ENCODE measurements at places on chromosomes 2 and 18.

GRCh38 chr2:19847486-19847885 lies 54.3 kb downstream of the TTC32 start:
- no peak for DNase-seq

DNA sequence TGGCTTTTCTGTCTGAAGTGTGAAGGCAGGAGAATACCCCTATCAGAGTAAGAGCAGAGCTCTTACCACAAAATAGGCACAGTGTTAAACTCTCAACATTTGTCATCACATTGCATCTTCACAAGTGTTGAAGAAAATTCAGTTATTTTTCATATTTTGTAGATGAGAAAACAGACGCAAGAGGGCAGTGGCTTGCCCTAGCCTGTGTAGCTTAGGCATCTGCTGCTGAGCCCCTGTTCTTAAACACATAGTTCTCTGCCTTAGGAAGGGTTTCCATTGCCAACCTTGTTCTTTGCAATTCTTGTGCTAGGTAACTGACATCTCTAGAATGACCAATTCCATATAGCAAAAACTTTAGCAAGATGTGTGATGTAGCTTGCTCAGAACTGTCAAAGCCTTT lies 112.7 kb upstream of the RMDN2 start:
- no peak for DNase-seq

DNA sequence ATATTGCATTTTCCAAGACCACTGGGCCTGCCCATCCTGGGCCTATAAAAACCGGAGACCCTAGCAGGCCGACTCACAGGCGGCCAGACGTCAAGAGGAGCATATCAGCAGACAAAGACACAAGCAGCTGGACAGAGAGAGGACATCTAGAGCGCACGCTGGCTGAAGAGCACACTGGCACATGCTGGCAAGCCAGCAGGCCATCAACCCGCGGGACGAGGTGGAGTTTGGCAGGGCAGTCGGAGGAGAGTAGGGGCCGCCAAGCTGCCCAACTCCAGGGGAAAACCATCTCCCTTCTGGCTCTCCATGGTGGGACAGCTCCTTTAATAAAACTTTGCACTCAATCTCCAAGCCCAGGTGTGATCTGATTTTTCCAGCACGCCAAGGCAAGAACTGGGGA lies 36.6 kb upstream of the RAB27B start:
- DNase-seq = no peak

DNA sequence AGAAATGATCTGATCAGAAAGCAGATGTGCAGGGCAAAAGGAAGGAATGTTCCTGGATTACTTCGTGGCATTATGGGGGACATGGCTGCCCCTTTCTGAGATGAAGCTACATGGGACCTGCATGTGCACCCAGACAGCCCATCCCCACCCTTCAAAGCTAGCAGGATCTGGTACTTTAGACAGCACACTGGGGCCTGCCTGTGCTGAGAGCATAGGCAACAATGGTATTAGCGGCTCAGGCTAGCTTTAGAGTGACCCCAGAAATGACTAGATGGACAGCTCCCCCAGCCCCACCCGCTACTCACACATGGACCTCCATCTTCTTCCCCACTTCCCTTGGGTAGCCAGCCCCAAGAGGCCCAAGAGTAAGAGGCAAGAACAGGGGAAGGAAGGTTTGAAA lies 61.5 kb upstream of the NFE2L2 start:
- DNase-seq = no peak

GRCh38 chr18:12361770-12362378 lies 15.2 kb downstream of the AFG3L2 start:
- DNase-seq = no peak

- DNase-seq = no peak
Measured at GRCh38 chr18:67742954-67743353, 226.4 kb upstream of the DSEL start.

- no peak for DNase-seq
Measured at GRCh38 chr2:127423478-127423843, 5.2 kb downstream of the PROC start.

GRCh38 chr2:118980022-118980421 lies 38.0 kb downstream of the MARCO start:
- DNase-seq = no peak

DNA sequence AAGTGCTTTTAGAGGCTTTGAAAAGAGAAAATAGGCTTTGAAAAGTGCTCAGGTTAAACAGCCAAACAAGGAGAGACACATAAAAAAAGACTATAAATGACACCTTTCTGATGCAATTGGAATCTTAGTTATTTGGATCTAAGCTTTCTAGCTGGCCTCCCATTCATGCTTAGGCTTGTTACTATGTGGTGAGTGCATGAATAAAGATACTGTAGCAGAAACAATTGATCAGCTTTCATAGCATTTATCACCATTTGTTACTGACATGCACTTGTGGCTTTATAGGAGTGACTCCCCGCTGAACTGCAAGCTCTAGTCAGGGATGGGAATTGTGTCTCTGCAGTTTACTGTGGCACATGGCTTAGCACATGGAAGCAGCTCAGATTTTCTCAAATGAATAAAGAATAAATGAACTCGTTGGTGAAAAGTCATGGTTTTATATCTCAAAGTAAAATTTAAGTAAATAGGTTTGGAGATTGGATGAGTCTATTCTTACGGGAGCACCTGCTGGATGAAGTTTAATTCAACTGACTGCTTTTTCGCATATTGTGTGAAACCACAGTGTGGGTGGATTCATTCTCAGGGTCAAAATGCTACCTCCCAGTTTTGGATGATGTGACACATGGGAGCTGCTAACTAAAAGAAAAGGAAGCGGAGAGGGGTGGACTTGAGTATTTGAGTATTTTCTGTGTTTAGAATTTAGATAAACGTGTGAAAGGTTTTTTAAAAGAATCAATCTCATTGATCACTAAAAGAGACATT lies 91.1 kb upstream of the NOL4 start:
- DNase-seq = no peak

- no peak for DNase-seq
Measured at GRCh38 chr2:121455446-121455845, 75.2 kb upstream of the RNU4ATAC start.

GRCh38 chr2:44453259-44453658 lies 91.5 kb downstream of the CAMKMT start:
- DNase-seq = no peak

- DNase-seq = no peak
Measured at GRCh38 chr2:179927041-179927440, 65.6 kb upstream of the ZNF385B start.

DNA sequence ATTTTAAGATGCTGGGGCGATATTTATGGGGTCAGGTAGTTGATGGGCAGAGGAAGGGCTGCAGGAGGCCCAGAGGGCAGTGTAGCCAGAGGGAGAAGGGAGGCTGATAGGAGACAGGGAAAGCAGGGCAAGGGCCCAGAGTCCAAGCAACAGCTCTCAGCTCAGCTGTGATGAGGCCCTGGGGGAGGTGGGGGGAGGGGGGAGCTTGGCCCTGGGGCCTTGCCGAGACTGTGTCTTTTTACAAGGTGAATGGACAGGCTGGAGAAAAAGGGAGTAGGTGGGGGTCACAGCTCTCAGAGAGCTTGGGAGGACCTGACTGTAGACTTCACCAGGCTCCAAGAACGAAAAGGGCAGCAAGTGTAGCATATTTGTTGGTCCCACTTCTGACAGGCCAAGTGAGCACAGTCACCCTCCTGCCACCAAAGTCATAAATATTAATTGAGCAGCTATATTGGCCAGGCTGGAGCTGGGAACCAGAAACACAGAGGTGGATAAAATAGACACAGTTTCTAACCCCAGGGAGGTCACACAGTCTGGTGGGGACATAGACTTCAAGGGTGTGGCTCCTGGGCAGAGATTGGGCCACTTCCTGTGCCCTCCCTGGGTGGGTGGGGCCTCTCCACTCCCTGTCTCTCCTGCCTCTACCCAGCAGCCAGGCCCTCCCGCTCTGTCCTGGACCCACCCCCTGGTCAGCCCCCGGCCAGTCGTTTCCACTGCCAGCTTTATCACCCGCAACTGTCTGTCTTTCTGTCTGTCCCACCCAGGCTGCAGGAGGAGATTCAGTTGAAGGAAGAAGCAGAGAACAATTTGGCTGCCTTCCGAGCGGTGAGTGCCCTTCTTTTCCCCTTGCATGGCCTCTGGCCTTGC lies 1.4 kb downstream of the DES start:
- DNase-seq = no peak

DNA sequence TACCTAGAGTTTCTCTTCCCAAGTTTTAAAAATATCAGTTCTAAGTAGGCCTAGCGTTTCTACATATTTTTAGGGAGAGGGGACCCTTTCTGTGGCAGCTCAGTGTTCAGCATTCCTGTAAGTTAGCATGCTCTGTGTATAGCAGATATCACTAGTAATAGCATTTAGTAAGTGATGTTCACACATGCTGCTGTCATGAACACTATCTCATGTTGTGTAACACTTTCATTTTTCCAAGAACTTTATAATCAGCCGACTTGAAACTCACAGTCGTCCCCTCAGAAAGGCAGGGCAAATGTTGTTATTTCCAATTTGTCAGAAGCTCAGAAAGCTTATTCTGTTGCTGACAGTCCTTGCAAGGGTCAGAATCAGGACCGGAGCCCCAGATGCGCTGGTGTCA lies 267.7 kb downstream of the ALPK2 start:
- DNase-seq = no peak
